NCI-H187 treated with DMSO at 0.1 percent for 48 hours (cell line): ENCODE measurements at places on chromosomes 3 and 15.

- DNase-seq = no peak
Observed at GRCh38 chr15:57920911-57921310, 144.6 kb downstream of the ALDH1A2 start.

DNA sequence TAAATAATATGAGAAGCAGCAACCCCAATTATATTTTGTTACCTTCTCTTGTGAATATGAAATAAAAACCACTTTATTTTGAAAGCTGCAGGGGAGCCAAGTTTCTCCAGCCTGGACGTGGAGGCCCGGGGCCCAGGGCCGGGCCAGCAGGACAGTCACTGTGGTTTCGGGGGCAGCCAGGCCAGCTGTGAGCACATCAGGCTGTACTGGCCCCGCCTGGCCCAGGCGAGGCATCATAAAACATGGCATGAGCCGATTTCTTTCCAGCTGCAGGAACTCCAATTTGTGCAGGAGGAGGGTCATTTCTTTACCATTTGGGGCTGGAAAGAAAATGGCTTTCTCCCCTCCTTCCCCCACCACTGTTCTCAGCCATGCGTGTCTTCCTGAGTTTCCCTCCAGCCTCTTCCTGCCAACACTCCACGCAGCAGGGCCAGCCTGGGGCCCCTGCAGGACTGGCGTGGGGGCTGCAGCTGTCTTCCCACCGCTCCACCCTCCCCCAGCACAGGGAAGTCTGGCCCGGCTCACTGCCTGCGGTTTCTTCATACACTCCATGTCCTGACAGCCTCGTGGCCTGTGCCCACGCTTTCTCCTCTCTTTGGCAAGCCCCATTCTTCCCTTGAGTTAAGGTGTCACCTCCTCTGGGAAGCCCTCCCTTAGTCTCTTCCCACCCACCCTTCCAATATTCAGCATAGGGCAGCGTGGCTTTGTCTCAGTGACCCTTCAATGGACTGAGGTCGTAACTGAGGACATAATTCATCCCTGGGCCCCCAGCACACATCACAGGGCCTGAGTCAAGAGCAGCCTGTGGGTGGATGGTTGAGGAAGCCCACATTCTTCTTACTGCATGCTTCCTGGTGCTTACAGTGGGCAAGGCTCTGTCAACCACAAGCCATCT lies 135.8 kb downstream of the CHSY1 start:
- no peak for DNase-seq

DNA sequence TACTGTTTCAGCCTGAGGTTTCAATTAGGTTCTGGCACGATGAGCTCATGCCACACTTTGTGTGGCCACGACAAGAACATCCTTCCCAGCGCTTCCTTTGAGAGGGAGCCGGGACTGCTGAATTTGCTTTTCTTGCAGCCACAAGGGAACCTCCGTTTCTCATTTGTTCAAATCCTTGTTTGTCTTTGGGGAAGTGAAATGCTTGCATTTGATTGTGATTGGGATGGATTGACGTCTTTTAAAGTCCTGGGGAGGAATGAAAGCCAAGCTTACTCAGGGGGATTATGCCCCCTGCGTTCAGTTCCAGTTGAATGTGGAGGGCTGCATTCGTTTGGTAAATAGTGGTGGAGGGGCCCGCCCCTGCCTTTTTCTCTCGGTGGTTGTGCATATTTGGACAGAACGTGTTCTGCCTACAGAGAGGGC lies 277.6 kb downstream of the THSD4 start:
- no peak for DNase-seq

- no peak for DNase-seq
Observed at GRCh38 chr15:100809587-100809986, 70.0 kb upstream of the ALDH1A3 start.

DNA sequence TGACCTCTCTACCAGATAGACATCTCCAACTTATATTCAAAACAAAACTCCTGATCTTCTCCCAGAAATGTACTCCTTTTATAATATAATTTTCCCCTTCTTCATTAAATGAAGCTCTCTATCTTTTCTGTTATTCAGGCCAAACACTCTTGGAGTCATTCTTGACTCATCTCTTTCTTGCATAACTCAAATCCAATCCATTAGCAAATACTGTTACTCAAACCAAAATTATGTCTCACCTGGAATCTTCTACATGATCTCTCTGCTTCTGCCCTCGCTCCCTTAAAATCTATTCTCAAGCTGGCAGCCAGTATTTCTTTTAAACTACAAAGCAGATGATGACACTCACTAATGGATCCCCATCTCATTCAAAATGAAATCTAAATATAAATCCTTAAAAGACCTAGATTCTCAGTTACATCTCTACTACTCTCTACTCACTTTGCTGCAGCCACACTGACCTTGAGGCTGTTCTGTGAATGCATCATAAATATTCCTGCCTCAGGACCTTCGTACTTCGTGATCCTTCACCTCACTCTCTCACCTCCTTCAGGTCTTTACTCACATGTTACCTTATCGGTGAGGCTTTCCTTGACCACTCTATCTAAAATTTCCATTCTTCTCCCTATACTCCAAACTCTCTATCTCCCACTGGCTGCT lies 160.9 kb downstream of the TBC1D5 start:
- DNase-seq = no peak

GRCh38 chr3:158152186-158152585 lies 42.3 kb downstream of the RSRC1 start:
- DNase-seq = no peak

DNA sequence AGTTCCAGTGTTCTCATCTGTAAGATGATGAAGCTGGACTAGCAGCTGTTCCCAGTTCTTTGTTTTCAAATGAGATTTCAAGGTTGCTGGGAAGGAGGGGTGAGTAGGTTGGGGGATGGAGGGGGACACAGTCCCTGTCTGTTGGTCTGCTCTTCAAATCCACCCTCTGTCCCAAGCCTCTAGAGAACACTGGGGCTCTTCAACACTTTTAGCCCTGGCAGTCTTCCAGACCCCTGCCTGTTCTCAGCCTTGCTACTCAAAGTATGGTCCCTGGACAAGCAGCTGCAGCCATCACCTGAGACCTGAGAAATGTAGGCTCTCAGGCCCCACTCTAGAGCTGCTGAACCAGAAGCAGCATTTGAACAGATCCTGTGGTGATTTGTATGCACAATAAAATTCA lies 41.3 kb downstream of the NEK11 start:
- DNase-seq = peak; percentile 32

- no peak for DNase-seq
Observed at GRCh38 chr3:15983693-15984092, 185.9 kb upstream of the ANKRD28 start.

- DNase-seq = no peak
Observed at GRCh38 chr15:85625166-85625830, 169.4 kb downstream of the KLHL25 start.

GRCh38 chr15:33047077-33047476 lies 147.4 kb downstream of the FMN1 start:
- DNase-seq = no peak

GRCh38 chr3:118755253-118755801 lies 279.3 kb downstream of the IGSF11 start:
- no peak for DNase-seq

DNA sequence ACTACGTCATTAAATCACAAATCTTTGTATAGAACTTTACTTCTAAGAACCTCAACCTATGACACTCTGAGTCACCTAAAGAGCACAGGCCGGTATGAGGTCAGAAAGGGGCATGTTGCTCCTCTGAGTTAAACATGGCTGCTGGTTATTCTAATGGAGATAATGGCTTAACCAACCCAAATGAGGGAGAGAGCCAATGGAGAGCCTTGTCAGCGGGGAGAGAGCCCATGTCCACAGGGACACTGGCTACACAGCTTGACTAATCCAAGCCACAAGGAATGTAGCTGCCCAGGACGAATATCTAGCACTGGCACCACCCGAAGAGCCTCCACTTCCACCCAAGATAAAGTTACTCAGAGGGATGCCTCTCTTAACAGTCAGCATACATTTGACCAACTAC lies 77.0 kb upstream of the STAC start:
- no peak for DNase-seq

- no peak for DNase-seq
Observed at GRCh38 chr15:39919748-39920509, at the start of gene GPR176. TSS of gene GPR176 (minus strand) at chr15:39920266. CDS start at chr15:39920026, 240 bp downstream.

DNA sequence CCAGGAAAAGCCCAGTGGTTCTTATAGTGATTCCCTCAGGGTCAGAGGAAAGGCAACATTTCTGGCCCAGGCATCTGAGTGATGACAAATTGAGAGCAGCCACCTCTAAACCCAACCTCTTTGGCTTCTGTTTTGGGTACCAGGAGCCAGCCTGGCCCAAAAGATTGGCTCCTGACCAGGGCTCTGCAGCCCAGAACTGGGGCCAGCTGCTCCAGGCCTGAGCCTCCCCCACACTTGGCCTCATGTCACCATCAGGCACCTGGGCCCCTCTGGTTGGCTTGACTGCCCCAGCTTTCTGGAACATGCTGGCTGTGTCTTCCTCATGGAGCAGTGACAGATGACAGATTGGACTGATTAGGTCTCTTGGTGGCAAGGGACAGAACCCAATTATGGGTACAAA lies 26.0 kb upstream of the HCN4 start:
- no peak for DNase-seq

DNA sequence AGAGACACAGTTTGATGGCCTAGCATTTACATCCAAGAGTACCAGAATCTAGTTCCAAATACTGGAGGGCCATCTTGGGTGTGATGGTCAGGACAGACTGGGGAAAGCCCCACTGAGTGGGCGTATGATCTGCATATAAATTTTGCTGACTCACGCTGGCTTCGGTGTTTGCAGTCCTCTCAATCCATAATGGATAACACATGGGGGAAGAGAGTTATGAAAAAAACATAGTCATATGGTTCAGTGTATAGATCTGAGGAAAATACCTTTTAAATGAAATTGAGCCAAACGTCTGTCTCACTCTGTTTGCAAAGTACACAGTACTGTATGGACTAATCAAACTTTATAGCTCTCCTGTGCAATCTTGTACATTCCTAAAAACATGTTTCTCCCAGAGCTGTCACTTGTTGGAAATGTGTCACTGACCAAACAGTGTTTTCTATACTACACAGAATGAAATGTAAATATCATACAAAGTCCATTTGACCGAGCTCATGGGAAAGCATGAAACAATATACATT lies 125.3 kb upstream of the THBS1 start:
- DNase-seq = no peak
